ENCODE measurements at places on chromosomes 3 and 15. TPM values are rescaled to one million over a fixed set of nuclear protein-coding genes. Genes with fewer than 3 reads are reported as not detected.
A peak's percentile ranks its signal among the peaks of the same experiment; 100 is the strongest.

DNA sequence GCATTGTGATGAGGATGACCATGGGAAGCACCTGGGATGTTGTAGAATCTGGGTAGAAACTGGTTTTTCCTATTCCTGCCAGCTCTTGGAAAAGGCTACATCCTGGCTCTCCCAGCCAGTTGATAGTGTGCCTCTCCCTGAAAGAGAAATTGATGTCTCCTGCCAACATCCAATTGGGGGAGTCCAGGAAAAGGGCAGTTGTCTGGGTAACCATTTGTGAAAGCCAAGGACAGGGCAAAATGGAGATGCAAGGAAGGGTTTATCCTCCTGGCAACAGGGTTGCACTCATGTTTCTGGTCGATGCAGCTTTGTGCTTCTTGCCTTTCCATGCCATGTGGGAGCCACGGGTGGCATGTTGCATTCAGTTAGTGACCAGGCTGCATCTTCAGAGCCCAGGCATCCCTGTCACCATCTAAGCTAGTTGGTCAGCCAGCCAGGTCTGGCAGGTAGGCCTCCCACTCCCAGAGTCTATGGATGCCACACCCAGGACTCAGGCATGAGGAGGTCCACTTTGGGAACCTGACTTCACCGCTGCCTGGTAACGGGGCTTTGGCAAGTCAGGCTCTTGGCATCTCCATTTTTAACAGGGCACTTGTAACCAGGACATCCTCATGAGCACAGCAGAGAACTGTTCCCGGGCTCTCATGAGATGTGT is 153.5 kb downstream of the DNAJB8 start:
- DNase-seq: no peak

GRCh38 chr15:40936709-40937666 is 7.8 kb downstream of the DLL4 start:
- DNase-seq: no peak

DNA sequence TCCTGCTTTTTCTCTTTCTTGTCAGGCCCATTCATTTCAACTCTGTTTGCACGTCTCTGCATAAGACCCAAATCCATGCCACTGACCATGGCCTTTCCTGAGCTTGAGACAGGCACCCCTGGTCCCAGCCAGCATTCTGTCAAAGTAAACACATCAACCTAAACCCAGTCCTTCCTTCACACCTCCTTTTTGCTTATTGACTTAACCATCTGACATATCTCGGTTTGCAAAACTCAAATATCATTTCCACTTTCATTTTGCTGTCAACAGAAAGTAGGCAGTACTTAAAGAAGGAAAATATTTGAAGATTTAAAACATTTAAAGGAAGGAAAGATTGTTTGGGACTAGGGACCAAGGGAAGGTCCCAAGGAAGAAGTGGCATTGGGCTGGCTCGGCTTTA is 48.2 kb upstream of the KBTBD8 start:
- no peak for DNase-seq

- no peak for DNase-seq
Observed at GRCh38 chr15:51048308-51048707, 46.4 kb downstream of the TNFAIP8L3 start.

DNA sequence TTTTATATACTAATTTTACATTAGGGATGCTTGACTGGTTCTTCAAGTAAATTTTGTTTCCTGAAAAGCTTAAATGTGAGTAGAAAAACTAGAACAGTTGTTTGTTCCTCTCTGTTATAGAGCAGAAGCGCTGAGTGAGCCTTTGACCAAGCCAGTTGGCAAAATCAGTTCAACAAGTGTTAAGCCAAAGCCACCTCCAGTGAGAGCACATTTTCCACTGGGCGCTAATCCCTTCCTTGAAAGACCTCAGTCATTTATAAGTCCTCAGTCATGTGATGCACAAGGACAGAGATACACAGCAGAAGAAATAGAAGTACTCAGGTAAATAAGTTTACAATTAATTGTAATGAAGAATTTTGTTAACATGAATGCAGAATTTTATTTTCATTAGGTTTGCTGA is 14.6 kb downstream of the CAPN7 start:
- DNase-seq: no peak

KNG1 gene
- total RNA-seq: 0.52 TPM

DNA sequence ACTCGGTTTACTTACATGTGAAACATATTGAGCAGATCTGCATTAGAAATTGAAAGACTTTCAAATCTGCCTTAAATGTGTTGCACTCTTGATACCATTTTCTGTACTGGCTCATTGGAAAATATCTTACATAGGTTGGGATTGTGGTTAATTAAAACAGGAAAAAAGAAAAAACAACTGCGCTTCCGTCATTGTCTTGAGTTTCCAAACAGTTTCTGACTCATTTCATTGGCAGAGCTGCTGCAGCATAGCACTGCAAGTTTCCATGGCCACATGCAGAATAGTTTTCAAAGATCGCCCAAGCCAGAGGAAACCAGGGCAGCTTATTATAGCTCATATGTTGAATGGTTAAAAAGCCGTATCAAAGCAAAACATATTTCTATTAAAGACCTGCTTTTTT is 446.6 kb upstream of the BCHE start:
- no peak for DNase-seq

DNA sequence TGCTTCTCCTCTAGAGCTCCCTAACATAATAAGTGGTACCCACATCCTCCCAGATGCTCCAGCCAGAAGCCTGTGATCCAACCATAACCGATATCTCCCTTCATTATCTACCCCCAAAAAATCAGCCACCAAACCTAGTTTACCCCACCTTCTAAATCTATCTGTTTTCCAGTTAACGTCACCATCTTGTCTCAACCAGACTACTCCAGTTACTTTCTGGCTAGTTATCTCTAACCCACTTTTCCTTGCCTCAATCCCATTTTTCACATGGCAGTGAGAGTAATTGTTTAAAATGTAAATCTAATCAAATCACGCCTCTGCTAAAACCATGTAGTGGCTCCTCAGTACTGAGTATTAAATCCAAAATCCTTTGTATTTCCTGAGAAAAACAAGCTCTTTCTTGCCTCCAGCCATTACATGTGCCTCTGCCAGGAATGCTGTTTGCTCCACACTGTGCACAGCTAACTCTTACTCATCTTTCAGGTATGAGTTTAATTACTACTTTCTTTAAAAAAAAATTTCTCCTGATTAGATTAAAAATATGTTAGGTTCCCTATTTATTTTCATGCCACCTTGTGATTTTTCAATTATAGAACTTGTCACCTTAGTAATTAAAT is 15.4 kb downstream of the CCDC54 start:
- no peak for DNase-seq

- DNase-seq: no peak
Observed at GRCh38 chr3:45059132-45059531, 33.0 kb downstream of the CLEC3B start.

- no peak for DNase-seq
Observed at GRCh38 chr15:57532731-57533447, 58.8 kb upstream of the MYZAP start.

- DNase-seq: peak; percentile 83
Observed at GRCh38 chr15:75202251-75203016, 752 bp downstream of the C15orf39 start.

DNA sequence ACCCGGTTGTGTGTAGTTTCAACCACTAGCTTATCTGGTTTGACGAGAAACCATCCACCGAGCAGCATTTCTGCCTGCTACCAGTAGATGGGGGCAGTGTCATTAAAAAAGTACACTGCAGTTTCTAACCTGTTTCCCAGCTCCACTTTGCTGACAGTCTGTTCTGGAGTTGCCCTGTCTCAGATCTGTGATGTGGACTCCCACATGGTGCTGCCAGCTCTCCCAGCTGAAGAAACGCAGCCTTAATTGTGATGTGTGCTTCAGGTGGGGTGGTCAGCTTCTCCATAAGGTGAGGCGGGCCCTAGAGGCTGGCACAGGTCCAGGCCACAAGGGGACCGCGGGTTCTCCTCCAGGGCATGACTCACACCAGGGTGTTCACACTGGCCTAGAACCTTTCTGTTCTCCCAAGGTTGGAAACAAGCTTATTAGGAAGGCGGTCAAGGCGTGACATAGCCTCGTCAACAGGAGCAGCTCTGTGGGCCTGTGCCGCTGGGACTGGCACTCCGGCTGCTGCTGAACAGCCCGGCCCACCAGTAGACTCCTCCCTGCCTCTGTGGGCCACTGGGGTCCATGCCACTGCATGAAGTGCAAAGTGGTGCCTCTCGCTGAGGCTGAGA is 2.9 kb upstream of the FAM43A start:
- DNase-seq: peak; percentile 54

ABI3BP gene
- total RNA-seq: 127 TPM

DNA sequence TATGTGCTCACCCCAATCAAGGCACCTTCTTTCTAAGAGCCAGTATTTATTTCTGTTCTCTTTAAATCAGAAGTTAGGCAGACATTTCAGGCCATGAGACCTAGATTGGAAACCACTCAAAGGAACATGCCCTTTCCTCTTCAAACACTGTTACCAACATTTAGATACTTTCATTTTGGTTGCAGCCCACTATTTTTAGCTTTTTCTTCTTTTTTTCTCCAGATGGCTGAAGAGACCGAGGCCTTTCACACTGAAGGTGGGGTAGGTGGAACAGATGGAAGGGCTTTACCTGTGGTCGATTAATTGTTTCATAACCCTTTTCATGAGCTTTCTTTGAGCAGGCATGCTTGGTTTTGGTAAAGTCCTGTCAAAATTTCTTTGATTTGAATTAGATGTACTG is 10.9 kb upstream of the LZTFL1 start:
- no peak for DNase-seq

GRCh38 chr15:80105595-80105994 is 46.1 kb downstream of the ZFAND6 start:
- DNase-seq: no peak

GRCh38 chr15:40769274-40770146 is at the start of gene C15orf62:
Gene C15orf62, plus strand, starts transcription at chr15:40769980. Its CDS starts 516 bp downstream, at chr15:40770496.
- DNase-seq: no peak

DNA sequence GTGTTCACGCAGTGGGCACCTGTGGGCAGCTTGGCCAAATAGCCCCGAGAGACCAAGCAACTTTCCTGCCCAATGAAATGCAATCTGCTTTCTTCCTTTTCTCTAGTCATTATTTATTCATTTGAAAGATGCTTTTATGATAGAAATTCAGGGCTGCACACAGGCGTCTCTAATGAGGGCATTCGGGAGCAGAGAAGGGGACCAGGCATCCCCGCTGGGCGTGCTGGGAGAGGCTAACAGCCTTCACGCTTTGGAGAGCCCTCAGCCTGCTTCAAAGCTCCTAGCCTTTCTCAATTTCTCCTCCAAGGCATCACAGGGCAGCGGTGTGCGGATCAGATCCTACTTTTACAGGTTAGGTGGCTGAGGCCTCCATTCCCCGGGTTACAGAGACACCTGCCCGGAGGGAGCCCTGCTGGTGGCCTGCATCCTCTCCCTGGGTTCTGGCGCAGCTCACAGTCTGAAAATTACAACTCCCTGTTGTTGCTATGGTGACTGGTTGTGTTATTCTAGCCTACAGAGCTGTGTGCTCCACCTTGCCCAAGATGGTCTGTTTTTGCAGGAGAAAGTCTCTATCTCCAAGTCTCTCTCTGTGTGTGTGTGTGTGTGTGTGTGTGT is 21.8 kb upstream of the KLF13 start:
- DNase-seq: no peak

DNA sequence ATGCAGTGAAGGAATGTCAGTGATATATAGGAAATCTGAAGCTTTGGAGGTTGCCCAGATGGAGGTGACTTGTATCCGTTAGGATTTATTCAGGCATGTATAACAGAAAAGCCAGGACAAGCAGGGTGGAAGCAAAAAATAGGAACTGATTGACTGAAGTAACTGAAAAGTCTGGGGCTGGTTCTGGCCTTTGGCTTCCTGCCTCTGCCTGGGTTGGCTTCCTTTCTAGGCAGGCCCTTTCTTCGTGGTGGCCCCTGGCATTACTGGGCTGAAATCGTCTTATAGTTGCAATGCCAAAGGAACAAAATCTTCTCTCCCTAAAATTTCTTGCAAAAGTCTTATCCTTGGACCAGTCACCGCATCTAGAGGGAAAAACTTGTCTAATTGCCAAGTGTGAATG is 386.1 kb downstream of the PTPRG start:
- no peak for DNase-seq

DNA sequence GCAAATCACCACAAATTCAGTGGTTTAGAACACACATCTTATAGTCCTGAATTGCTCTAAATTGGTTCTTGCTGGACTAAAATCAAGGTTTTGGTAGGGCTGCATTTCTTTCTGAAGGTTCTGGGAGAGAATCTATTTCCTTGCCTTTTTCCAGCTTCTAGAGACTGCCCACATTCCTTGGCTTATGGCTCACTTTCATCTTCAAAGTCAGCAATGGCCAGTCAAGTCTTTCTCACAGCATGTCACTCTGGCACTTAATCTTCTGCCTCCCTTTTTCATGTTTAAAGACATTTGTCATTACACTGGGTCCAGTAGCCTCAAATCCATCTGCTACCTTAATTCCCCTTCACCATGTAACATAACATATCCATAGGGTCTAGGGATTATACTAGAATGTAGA is 149.0 kb downstream of the NEK10 start:
- DNase-seq: no peak

DNA sequence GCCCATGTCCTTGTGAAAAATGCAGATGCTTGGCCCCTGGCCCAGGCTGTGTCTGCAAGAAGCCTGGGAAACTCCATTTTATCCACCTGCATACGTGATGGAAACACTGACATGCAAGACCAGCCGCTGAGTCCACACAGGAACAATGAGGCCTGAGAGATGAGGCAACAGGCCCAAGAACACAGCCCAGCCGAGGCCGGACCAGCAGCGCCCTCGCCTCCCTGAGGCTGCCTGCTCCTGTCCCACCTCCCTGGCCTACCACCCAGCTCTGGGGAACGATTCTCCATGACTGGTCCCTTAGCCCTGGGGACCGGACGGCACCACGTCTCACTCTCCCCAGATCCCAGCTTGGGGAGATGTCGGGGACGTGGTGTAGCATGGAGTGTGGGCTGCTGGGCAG is 47.5 kb downstream of the HMCES start:
- DNase-seq: no peak

DNA sequence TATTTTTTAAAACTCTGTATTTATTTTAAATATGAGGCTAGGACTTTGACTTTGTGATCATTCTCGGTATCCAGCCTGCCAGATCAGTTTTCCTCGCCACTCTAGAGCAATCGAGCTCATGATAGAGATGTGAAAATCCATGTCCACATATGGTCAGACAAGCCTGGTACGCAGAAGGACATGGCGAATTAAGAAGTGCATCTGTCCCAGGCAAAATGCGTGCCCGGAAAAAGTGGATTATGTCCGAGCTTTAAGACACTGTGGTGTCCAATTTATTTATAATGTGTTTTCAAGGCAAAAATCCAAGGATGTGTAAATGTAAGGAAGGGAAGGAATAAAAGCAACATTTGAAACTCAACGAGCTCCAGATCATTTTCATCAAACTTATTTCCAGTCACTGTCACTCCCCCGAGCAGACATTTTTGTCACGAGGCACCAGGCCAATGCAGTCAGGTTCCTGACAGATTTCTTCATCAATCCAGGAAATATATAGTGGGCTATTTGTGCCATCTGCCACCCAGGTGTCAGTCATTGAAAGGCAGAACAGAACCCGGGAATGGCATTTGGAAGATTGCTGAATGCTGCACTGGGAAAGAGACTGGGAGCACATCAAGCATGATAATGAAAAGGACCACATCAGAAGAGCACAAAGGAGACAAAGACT is 825.7 kb downstream of the SQOR start:
- no peak for DNase-seq

Data from ovary (tissue), 10 donors.